DMS79 (cell line): ENCODE measurements at places on chromosomes 3 and 15.

- DNase-seq, result no peak
These were observed 55.3 kb downstream of the MEIS2 start for GRCh38 chr15:37044915-37045648.

DNA sequence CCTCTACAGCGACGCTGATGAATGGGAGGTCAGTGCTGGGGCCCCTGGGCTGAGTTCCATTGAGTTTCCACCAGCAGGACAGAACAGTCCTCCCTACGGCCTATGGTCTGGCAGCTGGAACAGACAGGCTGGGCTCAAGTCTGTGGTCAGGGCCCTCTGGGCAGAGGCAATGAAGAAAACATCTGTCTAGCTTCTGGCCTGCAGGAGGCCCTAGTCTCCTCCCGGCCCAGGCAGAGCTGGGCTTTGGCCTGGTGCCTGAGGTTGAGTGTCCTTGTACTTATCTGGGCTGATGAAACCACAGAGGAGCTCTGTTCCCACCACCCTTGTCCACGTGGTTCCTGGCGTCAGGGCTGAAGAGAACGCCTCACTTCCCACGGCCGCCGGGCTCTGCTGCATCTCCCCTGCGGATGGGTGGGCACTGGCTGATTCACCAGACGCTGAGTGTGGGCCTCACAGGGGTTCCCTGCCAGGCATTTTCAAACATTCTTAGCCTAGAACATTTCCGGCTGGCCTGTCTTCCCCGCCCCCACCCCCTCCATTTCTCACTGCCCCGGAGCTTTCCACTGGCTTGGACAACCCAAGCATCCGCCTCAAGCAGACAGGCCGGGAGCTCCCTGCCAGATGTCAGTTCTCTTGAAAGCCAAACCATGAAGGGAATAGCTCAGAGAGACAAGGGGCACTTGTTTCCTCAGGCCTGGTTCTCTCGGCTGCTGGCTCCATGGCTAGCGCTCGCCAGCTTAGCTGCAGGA is 20.3 kb downstream of the PPCDC start:
- peak; percentile 68 for DNase-seq

GRCh38 chr3:35486295-35486694 is 153.0 kb upstream of the ARPP21 start:
- no peak for DNase-seq

GRCh38 chr15:63323798-63324563 is 46.6 kb downstream of the APH1B start:
- DNase-seq, result no peak

DNA sequence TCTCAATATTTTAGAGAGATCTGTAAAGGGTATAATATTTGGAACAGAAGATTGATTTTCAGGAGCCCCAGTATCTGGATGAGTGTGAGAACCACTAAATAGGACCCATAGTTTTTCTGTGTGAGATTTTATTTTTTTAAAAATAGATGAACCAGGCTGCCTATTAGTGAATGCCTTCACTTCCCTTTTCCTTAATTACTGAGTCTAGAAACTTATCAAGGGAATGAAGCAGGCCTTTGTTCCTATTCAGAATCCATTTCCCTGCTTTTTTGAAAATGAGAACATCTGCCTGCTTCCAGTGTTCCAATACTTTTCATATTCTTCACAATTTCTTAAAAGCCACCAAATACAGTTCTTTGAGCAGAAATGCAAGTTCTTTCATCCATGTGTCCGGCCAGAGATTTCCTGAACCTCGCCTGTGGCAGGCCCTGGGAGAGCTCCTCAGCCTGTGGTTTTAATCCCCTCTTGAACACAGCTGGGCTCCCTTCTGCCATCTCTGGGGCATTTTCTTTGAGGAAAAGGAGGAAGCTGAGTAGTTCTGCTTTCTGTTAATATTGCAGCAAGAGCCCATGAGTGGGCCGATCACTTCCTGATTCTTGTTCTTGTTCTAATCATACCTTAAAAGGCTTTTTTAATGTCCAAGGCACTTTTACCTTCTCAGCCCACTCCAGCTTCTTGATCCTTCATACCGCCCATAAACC is 4.7 kb downstream of the EHD4 start:
- no peak for DNase-seq

- no peak for DNase-seq
These were observed 72.7 kb upstream of the TPRG1 start for GRCh38 chr3:189099031-189099471.

DNA sequence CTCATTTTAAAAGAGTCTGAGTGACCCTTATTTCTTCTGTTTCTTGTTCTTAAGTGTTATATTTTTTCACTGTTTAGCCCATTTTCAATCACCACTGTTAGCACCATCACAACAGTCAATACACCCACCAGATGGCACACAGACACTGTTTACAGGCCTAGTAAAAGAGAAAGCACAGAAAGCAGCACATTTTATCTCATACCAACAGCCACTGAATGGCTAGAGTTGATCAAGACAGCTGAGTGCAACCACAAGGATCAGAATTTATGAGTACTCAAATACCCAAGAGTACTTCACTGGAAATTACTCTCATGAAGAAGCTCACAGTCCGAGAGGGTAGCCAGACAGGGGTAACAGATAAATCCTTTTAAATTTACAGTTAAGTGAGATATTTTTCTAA is 127.0 kb downstream of the TFDP2 start:
- peak; percentile 82 for DNase-seq

DNA sequence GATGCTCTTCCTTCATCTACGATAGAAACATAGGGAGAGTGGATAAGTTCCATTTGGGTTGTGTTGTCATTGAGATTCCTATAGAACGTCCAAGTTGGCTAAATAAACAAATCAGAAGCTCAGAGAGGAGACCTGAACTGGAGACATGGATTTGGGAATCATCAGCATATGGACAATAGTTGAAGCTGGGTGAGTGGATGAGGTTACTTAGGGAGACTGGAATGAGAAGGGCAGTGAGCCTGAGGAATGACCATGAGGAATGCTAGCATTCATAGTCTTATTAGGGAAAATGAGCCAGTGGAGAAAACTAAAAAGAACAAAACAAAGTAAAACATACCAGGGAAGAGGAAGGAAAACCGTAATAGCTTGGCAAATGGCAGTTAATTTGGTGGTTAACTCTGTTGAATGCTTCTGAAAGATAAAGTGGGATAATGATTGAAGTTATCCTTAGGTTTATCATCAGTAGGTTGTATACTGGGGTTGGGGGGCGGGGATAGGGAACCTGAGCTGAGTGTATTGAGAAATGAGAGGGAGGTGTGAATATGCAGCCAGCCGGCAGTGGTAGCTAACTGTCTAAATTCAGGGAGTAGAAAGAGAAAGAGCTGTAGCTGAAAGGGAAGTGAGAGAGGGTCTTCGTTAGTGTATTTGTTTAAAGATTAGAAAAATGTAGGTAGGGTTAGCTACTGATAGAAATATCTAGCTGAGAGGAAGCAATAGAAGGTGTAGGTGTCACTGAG is 74.6 kb downstream of the ARHGEF26 start:
- no peak for DNase-seq

DNA sequence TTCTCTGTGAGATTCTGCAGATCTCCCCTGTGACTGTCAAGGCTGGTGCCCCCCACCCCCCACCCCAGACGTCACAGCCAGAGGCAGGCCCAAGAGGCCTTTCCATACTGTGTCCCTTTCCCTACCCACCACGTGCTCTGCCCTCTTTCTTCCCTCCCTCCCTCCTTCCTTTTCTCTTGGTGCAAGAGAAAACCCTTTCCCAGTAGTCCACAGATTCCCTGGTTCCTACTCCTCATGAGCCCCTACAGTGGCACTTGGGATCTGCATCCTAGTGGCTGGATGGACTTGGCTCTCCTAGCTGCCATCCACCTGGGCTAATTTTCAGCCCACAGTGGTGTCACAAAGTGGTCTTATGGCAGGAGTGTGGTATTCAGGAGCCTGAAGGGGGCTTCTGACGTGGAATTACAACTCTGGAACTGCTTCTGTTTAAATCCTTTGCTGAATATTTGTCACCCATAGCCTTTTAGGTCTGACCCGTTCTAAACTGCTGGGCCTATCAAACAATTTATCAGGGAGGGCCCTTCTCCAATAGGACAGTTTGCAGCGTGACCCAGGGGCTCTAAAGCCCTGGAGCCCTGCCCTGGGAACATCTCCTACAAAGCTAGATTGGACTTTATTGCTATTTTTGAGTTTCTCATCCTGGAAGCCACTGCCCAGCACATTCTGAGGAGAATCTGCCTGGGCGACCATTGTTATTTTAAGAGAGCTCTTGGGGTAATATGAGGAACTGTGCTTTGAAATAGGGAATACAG is 35.3 kb downstream of the KLF13 start:
- no peak for DNase-seq

GRCh38 chr3:58008141-58009025 is at the start of gene FLNB:
FLNB (plus strand) TSS chr3:58008422; CDS start chr3:58008565, 143 bp downstream.
- DNase-seq, result no peak

DNA sequence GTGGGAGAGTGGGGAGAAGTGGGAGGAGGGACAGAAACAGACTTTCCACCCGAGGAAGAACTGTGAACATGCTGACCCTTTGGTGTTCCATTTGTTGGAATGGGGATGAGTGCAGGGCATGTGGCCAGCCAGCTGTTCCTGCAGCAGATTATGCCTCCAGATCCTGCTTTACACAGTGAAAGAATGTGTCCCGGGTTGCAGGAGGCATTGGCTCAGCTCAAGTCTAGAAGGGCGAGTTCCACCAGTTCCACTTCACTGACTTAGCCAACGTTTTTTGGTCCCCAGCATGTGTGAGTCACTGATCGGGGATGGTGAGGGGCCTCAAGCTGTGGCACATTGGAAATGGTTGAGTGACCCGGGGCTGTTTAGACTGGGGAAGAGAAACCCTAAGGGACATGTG is 307.0 kb upstream of the ROPN1 start:
- no peak for DNase-seq

DNA sequence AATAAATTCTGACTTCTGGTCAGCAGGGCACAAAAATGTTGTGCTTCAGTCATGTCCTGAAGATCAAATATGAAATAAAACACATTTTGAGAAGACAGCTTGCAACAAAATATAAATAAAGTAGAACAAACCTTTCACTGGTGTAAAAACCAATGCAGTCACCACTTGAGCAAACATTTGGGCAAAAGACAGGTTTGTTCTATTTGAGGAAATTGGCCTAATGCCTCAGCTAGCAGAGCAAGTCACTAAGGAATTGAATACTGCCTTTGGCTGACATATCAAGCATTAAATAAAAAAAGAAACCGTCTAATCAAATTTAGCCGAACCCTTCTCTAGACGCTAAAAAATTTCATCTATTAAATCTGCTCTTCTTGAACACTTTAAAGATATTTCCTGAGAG is 475.4 kb upstream of the CNTN3 start:
- DNase-seq, result no peak
